Esophagus squamous epithelium (tissue), 5 donors: ENCODE measurements at places on chromosomes 6 and 20.

DNA sequence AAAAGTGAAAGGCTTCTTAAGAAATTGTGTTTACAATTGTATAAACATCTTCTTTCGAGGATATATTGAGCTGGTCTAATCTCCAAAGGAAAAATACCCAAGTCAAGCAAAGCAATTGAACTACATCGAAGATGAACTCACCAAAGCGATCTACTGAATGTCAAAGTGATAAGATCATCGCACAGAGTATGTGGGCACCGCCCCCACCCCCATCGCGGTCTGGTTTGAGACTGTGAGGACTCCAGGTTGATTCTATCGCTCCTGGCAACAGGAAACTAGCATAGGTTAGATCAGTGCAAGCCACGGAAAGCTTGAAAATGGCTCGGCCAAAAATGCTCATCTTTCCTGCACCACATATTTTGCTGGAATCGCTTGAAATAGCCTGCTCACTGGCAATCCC lies 133.2 kb upstream of the RPS6KA2 start:
- no peak for DNase-seq

DNA sequence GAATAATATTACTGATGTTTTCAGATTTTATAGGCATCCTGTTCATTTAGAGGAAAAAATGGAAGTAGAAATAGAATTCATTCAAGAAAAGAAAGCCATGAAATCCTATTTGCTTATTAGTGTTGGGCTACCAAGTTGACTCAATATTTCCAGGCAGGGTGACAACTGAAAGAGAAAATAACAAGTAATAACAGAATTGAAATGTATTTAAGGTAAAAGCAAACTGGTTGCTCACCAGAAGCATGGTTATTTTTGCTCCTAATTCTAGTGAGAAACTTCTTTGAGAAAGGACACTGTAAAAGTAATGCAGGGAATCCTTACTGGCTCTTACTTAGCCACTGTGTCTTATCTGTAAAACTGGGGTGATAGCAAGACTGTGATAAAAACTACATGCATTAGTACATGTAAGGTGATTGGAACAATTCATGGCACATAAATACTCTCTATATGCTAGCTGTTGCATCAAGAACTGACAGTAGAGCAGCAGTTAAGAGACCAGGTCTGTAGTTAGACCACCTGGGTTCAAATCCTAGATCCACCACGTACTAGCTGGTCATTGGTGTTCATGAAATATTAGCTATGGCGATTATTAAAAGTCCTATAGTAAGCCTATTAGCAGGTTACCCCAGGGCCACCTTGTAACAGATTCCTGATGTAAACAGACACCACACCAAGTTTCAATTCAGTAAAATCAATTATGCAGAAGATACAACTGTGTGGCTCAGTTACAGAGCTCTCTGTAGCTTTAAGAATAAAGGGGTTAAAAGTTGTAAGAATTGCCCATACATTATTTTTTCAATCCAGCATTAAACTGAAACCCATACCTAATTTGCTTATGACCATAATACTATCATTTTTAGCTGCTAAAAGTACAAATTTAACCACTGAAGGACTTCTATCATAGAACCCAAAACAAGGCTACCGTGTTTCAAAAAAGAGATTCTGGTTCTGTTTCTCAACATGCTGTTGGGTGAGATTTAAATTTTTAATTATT lies 159.2 kb upstream of the COL21A1 start:
- no peak for DNase-seq

DNA sequence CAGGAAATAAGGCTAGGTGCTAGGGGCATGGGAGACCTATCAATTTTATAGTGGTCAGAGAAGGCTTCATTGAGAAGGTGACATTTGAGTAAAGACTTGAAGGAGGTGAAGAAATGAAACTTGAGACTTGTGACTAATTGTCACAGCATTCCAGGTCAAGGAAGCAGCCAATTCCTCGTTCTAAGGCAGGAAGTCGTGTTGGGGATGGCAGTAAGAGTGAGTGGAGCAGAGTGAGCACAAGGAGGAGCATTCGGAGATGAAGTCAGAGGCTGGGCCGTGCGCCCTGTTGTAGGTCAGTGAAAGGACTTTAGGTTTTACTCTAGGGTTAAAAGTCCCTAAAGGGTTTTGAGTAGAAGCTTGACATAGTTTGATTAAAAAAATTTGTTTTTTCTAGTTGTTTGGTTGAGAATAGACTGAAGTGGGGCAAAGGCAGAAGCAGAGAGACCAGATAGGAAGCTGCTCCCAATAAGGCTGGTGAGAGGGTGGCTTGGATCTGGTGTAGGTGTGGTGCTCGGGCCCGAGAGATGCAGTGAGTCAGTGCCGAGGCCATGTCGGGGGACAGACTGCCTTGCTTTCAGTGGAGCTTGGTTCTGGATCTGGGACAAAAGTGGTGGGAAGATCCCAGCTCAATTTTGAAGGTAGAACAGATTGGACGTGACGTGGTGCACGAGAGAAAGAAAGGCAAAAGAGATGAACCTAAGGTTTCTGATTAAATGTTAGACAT lies 2.6 kb upstream of the RSPH3 start:
- no peak for DNase-seq

DNA sequence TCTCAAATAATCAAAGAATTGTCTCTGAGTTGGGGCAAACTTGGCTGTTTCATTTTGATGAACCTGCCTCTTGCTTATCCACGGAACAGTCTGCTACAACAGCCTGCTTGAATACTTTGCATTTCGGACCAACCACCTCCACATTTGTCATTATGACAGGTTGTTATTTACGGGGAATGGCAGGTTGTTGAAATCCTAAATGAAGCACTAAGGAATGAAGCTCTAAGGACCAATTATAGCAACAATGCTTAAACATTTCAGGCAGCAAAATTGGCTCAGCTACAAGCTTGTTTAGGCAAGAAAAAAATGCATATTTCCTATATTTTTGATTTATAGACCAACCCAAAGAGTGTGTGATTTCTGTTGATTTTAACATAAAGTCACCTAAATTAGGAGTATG lies 84.5 kb downstream of the MAP3K7 start:
- no peak for DNase-seq

DNA sequence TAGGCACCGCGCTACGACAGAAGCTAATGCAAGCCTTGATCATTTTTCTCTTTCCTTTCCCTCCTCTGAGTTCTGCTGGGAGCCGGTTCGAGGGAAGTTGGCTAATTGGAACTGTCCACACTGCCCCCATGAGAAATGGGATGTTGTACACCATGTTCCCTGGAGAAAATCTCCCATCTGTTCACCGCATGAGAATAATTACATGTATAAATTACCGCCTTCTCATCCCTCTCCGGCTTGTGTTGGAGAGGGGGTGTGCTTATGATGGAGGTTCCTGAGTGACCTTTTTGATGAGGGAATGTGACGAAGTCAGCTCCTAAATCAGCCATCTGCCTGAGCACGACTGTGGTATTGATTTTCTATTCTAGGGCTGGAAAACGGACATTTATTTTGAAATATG lies 320.2 kb upstream of the SULF2 start:
- DNase-seq, result no peak

GRCh38 chr6:39830444-39830843 lies 38.3 kb downstream of the DAAM2 start:
- no peak for DNase-seq

- no peak for DNase-seq
Observed at GRCh38 chr6:29730575-29731126, 7.4 kb downstream of the HLA-F start.

DNA sequence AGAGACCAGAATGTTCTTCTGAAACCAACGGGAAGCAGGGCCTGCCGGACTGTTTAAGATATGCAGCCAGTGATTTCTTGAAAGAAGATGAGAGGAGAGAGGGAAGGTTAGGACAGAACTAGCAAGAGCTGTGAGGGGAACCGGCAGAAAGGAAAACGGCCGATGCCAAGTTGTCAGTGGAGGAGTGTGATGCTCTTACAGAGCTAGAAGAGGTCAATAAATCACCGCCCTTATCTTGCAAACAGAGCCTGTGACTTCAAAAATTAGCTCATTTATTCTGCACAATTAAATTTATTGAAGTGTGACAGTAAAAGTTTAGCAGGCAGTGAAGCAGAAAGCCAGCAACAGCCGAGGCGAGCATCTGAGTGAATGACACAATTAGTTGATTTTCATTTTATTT lies 509.5 kb upstream of the ID4 start:
- DNase-seq, result no peak

DNA sequence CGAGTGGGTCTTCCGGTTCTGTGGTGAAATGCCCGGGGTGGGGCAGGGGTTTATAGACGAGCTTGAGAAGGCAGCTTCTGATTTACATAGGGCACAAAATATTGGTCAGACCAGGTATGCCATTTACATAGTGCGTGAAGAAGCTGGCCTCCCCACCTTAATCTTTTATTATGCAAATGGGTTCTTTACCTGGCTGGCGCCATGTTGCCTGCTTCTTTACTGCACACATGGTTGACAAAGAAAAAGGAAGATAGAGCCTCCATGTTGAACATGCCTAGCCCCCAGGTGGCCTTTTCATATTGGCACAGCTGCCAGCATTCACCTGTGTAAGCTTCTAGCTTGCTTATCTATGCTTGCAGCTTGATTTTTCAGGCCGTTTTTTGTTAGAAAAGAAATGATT lies 276.2 kb downstream of the PHACTR1 start:
- no peak for DNase-seq

- no peak for DNase-seq
Observed at GRCh38 chr6:83867527-83868161, 8.2 kb downstream of the CYB5R4 start.

DNA sequence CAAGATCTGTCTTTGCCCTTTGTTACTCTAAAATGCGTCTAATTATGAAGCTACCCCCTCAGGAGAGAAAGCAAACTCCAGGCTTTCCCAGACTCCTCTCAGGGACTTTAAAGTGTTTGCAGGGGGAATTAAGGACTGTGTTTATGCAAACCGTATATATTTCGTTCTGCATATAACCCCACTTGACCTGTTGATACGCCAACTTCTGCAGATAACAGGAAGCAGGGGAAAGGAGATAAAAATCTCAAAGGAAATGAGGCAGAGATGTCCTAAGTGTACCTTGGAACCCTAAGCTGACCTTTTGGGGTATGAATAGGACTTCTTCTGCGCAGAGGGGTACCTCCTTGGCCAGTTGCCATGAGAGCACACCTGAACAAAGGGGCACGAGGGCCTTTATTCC lies 8.1 kb downstream of the SYCP2L start:
- DNase-seq, result no peak

- no peak for DNase-seq
Observed at GRCh38 chr6:3616565-3617176, 134.8 kb downstream of the PXDC1 start.

DNA sequence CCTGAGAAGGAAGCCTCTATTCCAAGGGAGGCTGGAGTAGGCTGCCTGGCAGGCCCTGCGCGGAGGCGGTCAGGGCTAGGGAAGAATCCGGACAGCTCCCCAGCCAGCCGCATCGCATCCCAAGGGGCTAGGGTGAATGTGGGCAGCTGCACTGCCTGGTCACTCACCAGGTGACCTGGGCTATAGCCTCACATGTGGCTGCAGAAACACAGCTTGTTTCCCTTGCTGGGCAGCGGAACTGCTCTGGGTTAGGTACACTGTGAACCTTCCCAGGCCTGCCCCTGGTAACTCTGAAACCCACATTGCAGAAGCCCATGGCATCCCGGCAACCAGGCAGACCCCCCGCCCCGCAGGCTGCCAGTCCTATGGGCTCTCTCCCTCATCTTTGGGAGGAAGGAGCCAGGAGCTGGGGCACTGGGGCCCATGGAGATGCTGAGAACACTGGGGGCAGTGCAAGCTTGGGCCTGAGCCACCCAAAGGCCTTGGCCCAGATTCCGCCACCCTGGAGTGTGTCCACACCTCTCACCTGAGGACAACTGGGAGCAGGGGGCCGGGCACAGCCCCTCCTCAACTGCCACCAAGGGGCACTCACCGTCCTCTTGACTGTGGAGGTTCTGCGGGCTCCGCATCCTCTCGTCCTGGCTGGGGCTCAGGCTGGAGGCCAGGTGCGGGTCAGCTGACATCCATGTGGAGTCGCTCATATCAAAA lies 111.0 kb downstream of the NOL4L start:
- no peak for DNase-seq

GRCh38 chr6:134402372-134402984 lies 84.6 kb upstream of the SGK1 start:
- DNase-seq, result no peak

DNA sequence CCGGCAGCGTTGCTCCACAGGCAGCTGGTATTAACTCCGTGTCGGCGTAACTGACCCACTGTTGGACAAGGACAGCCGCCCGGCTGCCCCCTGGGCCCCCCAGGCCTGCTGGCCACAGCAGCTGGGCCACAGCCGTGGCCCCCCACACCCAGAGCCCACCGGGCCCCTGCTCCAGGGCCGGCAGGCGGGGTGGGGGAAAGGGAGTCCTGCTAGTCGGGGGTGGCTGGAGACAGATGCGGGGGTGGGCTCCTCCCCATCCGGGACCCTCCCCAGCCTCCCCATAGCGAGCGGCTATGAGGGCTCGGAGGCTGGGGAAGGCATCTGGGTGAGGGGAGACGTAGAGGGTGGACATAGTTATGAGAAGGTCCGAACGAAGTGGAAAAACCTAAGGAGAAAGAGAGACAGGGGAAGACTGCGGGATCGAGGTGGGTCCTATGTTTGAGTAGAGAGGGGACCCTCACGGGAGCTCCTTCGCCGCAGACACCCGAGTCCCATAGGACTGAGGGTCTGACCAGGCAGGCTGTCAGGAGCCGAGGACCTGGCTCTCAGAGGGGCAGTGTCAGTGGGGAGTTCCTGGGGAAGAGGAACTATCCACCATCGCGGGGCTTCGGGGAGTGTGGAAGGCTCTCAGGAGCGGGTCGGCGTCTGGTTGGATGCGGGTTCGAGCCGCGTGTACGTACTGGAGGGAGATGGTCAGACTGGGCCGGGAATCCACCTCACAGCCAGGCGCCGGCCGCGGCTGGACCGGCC lies 511 bp downstream of the VARS1 start:
- no peak for DNase-seq

- DNase-seq, result no peak
Observed at GRCh38 chr6:19866985-19867627, 29.9 kb downstream of the ID4 start.

- no peak for DNase-seq
Observed at GRCh38 chr6:156943816-156944215, 166.6 kb downstream of the ARID1B start.

GRCh38 chr20:13447385-13448180 lies 191.1 kb downstream of the TASP1 start:
- DNase-seq, result no peak

DNA sequence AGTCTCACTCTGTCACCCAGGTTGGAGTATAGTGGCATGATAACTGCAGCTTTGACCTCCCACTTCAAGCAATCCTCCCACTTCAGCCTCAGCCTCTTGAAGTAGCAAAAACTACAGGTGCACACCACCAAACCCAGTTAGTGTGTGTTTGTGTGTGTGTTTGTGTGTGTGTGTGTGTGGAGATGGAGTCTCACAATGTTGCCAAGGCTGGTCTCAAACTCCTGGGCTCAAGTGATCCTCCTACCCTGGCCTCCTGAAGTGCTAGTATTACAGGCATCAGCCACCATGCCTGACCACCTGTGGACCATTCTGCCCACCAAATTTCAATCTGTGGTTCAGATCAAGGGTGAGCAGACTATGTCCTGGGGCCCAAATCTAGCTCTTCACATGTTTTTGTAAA lies 8.8 kb downstream of the FASTKD5 start:
- DNase-seq, result no peak

GRCh38 chr6:139591075-139591865 lies 216.8 kb upstream of the CITED2 start:
- DNase-seq, result no peak
